ENCODE measurements at places on chromosomes 4 and X.

DNA sequence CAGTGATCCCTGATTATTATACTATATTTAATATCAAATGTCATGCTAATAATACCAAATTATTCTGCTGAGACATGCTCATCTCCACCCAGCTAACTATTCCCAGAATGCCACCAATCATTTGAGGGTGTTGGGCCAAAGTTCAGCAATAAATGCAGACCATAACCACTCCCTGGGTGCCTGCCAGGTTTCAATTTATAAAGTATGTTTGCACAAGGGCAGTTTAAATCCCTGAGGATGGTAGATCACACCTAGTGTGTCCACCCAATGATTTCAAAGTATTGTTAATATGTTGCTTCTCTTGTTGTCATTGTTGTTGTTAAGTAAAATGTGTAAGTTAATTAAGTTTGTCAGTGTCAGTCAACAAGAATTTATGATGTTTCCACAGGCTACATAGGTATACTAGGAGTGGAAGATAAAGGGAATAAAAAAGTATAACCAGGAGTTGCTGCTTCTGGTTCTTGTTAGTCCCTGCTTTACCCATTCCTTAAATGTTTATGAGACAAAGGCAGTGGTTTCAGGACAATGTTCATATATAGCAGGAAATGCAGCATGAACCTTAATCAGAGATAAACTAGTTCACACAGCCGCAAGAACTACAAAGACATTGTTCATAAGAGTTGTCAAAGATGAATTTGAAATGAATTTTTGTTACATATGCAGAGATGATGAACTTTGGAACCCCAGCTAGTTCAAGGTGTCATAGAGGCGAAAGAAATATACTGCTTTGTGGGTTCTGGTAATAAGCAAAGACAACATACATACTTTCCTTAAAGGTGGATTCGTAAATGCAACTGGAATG lies 25.5 kb downstream of the HPGD start:
- DNase-seq = no peak

DNA sequence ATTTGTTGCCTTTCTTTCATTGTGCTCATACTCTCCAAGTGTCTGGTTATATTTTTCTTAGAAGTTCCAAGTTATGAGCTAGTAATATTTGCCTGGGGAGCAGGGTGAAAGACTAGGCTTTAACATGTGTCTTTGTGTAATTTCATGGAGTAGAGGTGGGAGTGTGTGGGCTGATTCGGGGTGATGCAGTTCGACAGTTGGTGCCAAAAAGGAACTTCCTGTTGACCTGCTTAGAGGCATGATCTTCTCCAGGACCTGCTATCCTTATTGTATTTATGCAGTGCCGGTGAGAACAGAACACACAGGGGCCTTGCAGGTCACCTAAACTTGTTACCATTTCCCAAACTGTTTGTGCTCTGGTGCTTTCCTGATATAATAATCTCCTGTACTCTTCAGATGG lies 21.2 kb downstream of the USP53 start:
- no peak for DNase-seq

DNA sequence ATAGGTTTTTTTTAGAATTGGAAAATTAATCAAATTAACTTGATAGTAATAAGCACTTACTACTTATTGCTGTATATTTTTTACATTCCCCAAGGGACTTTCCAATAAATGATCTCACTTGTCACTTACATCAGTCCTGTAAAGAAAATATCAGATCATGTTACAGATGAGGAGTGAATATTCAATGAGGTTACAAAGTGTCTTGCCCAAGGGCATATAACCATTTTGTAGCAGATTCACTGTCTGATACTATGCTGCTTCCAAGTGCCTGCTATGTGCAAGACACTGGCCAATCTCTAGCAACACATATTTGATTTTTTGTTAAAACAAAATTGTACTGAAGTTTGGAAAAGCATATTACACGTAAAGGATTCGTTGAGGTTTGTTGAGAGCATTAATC lies 1287.7 kb downstream of the FAM133A start:
- no peak for DNase-seq

DNA sequence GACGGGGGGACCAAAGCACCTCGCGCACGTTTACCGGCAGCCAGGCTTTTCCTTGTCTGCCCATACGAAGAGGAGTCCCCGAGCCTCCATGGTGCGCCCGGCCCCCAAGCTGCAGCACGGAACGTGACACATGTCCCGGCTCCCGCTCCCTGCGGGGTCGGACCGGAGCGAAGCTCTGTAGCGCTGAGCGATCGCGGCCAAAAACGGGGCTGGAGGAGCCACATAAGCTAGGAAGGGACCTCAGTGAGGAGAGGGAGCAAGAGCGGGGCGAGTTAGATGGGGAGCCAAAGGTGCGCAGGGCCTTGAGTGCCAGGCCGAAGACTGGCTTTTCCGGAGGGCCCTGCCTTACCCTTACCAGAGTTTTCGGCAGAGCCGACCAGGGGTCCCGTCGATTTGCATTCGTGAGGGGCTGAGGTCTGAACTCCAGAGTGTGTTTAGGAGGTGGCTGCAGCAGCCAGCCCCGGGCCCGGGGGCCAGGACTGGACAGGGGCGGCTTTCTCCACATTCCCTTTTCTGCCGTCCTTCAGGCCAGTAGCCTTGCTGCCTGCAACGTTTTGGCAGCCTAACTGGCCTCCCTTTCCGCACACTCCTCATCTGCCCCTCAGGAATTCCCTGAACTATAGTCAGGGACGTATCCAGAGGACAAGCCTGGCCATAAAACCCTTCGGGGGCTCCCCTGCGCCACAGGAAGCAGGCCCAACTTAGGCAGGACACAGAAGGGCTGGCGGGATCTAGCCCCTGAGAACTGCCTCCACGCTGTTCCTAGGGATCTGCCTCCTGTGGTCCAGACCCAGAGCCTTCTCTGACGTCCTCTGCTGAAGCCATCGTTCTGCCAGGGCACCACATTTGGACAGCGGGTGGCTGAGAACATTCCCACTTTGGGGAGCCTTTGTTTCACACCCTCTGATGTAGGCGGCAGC lies 689 bp downstream of the SSR4 start:
- no peak for DNase-seq

DNA sequence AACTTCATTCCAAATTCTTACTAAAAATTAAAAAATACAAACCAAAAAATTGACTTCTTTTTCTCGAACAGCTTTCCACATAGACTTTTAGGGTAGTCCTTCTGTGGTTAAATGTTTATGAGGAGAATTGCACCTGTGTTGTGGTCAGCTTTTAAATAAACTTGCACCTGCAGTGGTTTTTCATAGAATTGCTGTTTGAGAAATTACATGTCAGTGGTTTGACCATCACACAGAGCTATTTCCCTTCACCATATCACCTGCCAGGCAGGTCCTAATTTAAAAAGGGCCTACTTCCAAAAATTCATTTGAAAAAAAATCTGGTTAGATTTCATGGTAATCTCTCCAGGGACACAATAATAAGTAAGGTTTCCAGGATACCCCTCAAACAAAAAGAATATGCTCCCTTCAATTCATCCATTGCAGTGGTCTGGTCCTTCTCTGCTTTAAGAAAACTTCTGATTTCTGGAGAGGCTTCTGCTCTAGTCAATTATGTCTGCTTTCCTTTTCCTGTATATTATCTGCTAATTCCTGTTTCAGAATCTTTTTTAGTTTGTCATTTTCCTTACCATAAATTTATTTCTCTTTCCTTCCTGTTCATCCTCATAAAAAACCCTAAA lies 9.8 kb upstream of the UTP3 start:
- no peak for DNase-seq

Measured in NCI-H2029 treated with DMSO at 0.1 percent for 48 hours (cell line).